ENCODE measurements at places on chromosomes 3 and 15.
A peak's percentile ranks its signal among the peaks of the same experiment; 100 is the strongest.

GRCh38 chr15:69395460-69395859, 18.7 kb upstream of the KIF23 start:
- DNase-seq = no peak

- no peak for DNase-seq
These were observed 32.8 kb upstream of the LRTM1 start for GRCh38 chr3:54960701-54961100.

DNA sequence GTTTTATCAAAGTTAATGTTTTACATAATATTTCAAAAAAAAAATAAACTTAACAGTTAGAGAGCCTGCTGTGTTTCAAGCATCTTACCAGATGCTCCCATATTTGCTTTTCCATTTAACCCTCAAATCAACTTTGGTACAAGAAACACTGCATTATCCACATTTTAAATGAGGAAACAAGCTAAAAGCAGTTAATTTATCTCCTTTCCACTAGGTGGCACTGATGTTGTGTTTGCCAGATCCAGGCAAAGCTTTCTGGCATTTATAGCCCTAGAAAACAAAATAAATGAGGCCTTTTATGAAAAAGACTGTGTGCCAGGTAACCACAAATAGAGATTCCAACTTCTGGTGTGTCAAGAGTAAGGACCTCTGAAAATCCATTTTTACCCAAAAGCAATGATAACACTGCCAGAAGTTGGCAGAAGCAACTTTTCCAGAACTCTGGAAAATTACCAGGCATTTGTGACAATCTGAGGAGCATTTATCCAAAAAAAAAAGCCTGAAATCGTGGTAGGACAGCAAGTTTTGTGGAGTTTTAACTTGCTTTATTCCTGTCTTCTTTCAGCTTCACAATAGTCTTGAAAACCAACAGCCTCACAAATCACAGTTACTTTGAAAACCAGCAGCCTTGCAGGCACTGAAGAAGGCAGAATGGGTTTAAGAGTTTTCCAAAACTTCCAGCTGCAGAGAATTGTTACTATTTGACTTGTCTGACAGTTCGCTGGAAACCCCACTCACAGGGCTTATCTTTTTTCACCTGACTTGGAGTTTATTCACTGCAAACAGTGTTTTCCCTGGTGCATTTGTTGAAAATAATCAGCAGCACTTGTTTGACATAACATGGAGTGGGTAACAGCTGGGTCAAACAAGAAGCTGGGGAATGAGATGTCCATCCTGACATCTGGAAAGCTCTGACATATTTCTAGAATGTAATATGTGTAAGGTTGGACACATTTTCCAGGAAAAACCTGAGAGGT, 9.2 kb downstream of the FAM162A start:
- DNase-seq = peak; percentile 41

- DNase-seq = peak; percentile 80
These were observed 557 bp downstream of the ELL3 start for GRCh38 chr15:43776101-43776717.
